ENCODE measurements at places on chromosomes 7 and 10.
A peak's percentile ranks its signal among the peaks of the same experiment; 100 is the strongest.

GRCh38 chr7:67564959-67565358 is 568.3 kb downstream of the TYW1 start:
- H3K27me3 ChIP-seq = no peaks in the 10 kb centered on the region
- no peak overlapping the region for H3K27ac ChIP-seq
- no peak overlapping the region for H3K4me3 ChIP-seq
- no peak for DNase-seq
- H3K36me3 ChIP-seq = no peaks in the 10 kb centered on the region

GRCh38 chr10:79374312-79375191 is 27.3 kb downstream of the PPIF start:
- no peak overlapping the region for H3K4me3 ChIP-seq
- H3K27me3 ChIP-seq = no peaks in the 10 kb centered on the region
- peak; percentile 92 for DNase-seq
- H3K36me3 ChIP-seq = no peaks in the 10 kb centered on the region
- peaks cover 7% of the 10 kb centered on the region for H3K4me1 ChIP-seq
- no peak overlapping the region for H3K27ac ChIP-seq

DNA sequence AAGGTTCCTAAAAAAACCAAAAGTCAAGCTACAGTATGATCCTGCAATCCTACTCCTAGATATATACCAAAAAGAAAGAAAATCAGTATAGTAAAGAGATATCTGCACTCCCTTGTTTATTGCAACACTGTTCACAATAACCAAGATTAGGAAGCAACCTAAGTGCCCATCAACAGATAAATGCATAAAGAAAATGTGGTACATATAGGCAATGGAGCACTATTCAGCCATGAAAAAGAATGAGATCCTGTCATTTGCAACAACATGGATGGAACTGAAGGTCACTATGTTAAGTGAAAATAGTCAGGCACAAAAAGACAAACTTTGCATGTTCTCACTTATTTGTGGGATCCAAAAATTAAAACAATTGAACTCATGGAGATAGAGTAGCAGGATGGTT is 1159.5 kb upstream of the AUTS2 start:
- H3K27me3 ChIP-seq = no peaks in the 10 kb centered on the region
- no peak overlapping the region for H3K4me3 ChIP-seq
- no peaks in the 10 kb centered on the region for H3K4me1 ChIP-seq

GRCh38 chr10:85645926-85646711 is 720.5 kb downstream of the GRID1 start:
- H3K27ac ChIP-seq = peak overlapping the region; percentile 20
- H3K27me3 ChIP-seq = no peaks in the 10 kb centered on the region
- no peaks in the 10 kb centered on the region for H3K36me3 ChIP-seq
- no peak overlapping the region for H3K4me3 ChIP-seq
- no peak for DNase-seq

DNA sequence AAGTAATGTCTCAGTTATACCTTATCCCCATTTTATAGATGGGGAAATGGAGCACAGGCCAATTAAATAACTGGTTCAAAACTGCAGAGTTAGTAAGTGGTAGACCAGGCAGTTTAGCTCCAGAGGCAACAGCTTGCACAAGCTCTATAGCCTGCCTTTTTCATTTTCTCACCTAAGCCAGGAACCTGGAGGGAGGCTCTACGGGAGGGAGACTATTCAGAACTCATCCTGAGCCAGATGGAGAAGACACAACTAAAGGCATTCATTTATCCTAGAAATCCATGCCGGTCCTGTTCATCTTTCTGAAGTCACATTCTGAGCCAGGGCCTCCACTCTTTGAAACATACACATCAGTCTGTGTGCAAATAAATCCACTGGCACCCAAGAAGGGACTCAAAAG is 103.2 kb downstream of the CALN1 start:
- H3K36me3 ChIP-seq = no peaks in the 10 kb centered on the region
- no peak overlapping the region for H3K27ac ChIP-seq
- H3K27me3 ChIP-seq = no peaks in the 10 kb centered on the region
- H3K4me3 ChIP-seq = no peak overlapping the region
- DNase-seq = no peak

GRCh38 chr7:74586258-74587175 is 71.0 kb upstream of the GTF2I start:
- no peak overlapping the region for H3K4me3 ChIP-seq
- DNase-seq = no peak
- H3K36me3 ChIP-seq = peaks cover 10% of the 10 kb centered on the region
- H3K27me3 ChIP-seq = no peaks in the 10 kb centered on the region
- H3K4me1 ChIP-seq = peaks cover 30% of the 10 kb centered on the region
- peak overlapping the region; percentile 28 for H3K27ac ChIP-seq

- H3K27ac ChIP-seq = no peak overlapping the region
- no peaks in the 10 kb centered on the region for H3K27me3 ChIP-seq
- no peaks in the 10 kb centered on the region for H3K36me3 ChIP-seq
- no peak overlapping the region for H3K4me3 ChIP-seq
- peaks cover 6% of the 10 kb centered on the region for H3K4me1 ChIP-seq
Measured at GRCh38 chr7:45710271-45711160, 136.3 kb downstream of the ADCY1 start.
